ENCODE measurements at places on chromosomes 11 and 22.

GRCh38 chr11:116837231-116838091 lies at the start of gene APOA1:
Gene APOA1, minus strand, starts transcription at chr11:116837622. Its CDS starts 235 bp downstream, at chr11:116837387.
- no peak for DNase-seq

DNA sequence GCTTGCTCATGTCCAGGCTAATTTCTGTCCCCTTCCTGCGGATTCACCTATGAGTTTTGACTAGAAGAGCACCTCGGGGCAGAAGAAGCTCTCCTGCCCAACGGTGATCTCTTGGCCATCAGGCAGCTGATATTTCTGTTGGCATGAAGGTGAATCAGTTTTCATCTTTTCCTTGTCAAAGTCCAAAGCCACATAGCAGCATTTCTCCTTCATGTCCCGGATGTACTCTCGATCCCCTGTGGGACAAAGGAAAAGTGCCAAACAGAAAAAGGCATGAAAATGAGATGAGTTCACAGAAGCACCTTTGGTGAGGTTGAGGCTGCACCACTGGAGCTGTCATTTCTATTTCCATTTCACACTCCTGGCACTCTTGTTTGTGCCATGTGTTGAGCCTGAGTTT lies 56.8 kb downstream of the DHCR7 start:
- no peak for DNase-seq

DNA sequence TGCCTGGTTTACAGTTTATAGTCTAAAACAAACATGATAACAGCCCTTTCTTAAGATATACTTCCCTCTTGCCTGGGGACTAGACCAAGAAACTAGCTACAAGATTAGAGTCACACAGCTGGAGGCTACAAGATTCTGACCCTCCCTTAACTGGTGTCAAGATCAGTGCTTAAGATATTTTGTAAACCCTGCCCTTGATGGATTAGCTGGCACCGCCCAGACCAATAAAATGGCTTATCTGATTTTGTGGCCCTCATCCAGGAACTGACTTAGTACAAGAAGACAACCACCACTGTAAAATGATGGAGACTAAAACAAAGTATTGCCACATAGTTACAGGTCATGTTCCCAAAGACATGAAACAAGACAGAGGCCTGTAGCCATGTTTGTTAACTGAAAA lies 53.4 kb downstream of the FAM181B start:
- no peak for DNase-seq

GRCh38 chr11:46528445-46529094 lies 65.3 kb downstream of the AMBRA1 start:
- no peak for DNase-seq

GRCh38 chr11:75946531-75947530 lies 131.8 kb downstream of the UVRAG start:
- no peak for DNase-seq

DNA sequence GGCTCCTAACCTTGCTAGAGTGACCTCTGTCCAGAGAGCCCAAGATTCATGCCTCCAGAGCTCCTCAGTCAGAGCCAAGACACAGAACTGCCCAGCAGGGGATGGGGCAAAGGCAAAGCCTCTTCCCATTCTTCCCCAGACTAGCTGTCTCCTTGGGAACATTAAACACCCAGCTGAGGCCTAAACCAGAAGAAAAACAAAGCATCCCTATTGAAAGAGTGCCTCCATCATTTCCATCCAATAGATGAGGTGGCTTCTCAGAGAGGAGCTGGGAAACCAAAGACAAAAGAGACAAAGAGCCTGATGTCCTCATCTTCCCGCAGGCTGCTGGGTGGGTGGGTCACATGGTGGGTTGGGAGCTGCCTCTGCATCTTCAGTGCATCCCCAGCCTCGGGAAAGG lies 37.4 kb downstream of the COMMD9 start:
- DNase-seq = no peak

- no peak for DNase-seq
These were observed 60.4 kb upstream of the THY1 start for GRCh38 chr11:119483341-119483880.

DNA sequence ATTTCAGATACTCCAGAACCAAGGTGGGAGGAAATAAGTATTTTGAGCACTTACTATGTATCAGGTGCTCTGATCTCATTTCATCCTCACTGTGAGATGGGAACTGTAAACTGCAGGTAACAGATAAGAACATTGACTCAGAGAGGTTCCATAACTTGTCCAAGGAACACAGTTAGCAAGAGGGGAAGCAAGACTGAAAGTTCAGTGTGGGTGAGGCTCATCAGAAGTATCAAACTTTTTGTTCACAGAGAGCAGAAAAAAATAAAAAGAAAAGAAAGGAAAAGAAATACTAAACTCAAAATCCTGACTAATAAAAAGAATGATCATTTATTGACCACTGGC lies 37.1 kb downstream of the RAB30 start:
- no peak for DNase-seq

DNA sequence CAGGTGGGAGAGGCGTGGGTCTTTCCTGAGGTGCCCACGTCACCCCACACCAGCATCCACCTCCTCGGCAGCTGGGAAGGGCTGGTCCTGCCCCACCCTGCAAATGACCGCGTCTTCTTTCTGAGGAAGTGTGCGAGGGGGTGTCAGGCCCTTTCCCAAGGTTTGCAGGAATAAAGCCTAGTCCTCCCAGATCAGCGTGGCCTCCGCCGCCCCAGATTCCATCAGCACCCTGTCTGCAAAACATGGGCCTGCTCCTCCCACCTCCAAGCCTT lies 14.4 kb upstream of the SLC39A13 start:
- DNase-seq = peak; percentile 33

DNA sequence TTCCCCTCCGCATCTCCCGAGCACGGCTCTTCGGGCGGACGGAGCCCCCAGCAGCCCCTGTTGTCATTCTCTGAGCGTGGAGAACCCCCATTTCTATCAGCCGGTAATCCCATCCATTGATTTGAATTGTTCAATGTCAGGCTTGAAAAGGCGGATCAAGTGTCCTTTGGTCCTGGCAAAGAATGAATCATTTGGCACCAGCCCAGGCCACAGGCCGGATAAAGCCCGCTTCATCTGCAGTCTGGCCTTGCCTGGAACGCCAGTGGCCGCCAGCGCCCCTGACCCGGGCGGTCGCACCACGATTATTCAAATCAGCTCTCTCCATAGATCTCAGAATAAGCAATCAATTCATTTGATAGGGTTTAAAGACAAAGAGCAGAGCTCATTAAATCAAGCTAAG lies 188.9 kb downstream of the BRD1 start:
- no peak for DNase-seq
